Kidney (tissue), 22 donors: ENCODE measurements at places on chromosomes 3 and 15. TPM values are rescaled to one million over a fixed set of nuclear protein-coding genes. Genes with fewer than 3 reads are reported as not detected.

Gene CASR
- total RNA-seq: 72.8 TPM

DNA sequence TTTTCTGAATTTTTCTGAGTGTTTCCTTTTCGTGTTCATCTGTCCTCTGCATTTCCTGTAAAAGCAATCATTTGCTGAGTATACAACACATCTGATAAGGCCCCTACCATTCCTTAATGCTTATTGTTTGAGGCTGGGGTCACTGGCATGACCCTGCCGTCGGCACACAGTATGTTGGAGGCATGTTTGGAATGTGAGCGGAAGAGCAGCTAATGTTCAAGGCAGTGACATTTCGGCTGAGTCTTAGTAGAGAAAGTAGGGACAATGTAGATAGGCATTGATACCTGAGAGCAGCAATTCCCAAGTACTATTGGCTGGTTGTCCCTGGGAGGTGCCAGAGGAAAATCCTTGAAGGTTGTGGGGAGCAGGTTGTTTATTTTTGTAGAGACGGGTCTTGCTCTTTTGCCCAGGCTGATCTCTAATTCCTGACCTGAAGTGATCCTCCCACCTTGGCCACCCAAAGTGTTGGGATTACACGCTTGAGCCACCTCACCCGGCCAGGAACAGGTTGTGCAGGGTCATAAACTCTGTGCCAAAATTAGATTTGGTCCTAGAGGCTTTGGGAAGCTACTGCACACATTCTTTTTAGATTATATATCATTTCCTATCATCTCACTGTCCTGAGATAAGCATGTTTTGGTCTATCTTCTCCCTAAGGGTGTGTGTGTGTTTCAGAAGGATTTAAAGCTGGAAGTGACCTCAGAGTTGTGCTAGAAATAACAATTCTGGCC is 13.5 kb downstream of the PTPN23 start:
- peak overlapping the region; percentile 37 for H3K27ac ChIP-seq
- peaks cover 3% of the 10 kb centered on the region for H3K36me3 ChIP-seq
- no peaks in the 10 kb centered on the region for H3K27me3 ChIP-seq
- H3K4me3 ChIP-seq: no peak overlapping the region
- peaks cover 32% of the 10 kb centered on the region for H3K4me1 ChIP-seq

DNA sequence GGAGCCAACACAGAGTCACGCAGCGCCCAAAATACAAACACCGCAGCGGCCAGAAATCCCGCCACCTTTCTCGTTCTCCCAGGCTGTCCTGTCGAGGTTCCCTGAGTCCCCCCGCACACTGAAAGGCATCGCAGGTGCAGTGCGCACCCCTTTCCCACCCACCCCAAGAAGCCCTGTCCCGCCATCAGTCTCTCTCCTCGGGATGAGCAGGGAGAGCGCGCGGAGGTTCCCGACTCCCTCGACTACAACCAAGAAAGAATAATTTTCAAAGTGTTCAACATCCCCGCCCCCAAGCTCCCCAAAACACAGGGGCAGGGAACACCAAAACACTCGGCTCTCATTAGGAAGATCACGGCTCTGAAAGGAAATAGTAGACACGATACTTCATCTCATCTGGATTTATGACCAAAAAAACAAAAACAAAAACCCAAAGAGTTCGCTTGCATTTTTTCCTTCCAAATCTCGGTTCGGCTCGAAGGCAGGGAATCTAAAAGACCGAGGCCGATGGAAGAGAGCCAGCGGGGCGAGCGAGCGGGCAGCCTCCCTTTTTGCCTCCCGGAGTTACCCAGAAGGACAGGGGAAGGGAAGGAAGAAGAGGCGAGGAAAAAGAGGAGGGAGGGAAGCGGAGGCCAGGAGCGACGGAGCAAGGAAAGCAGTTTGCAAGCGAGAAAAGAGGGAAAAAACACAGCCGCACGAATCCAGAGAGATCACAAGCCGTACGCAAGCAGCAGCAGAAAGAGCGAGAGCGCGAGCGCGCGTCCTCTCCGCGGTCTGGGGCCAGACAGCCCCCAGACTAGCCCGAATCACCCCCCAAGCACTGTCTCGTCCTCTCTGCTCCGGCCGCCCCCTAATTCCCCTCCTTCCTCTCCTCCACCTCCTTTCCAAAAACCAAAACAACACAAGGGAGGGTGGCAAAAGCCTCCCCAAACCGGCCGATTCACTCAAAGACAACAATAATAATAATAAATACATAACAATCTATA is 808 bp downstream of the BCL6 start:
- H3K4me3 ChIP-seq: peak overlapping the region; percentile 93
- H3K27me3 ChIP-seq: no peaks in the 10 kb centered on the region
- no peaks in the 10 kb centered on the region for H3K36me3 ChIP-seq
- peaks cover 13% of the 10 kb centered on the region for H3K4me1 ChIP-seq
- peak; percentile 90 for DNase-seq
- peak overlapping the region; percentile 99 for H3K27ac ChIP-seq

Gene SI
- not detected for total RNA-seq

DNA sequence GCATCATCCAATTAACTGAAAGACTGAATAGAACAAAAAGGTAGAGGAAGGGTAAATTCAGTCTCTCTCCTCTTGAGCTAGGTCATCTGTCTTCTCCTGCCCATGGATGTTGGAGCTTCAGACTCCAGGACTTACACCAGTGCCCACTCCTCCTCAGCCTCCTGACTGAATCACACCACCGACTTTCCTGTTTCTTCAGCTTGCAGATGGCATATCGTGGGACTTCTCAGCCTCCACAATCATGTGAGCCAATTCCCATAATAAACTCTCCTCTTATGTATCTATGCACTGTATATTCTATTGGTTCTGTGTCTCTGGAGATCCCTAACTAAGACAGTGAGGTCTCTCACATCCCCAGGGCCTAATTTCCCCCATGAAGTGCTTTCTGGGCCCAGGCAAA is 140.4 kb downstream of the CD47 start:
- no peak for DNase-seq
- no peak overlapping the region for H3K27ac ChIP-seq
- no peak overlapping the region for H3K4me3 ChIP-seq
- no peaks in the 10 kb centered on the region for H3K4me1 ChIP-seq
- H3K36me3 ChIP-seq: no peaks in the 10 kb centered on the region
- no peaks in the 10 kb centered on the region for H3K27me3 ChIP-seq

DNA sequence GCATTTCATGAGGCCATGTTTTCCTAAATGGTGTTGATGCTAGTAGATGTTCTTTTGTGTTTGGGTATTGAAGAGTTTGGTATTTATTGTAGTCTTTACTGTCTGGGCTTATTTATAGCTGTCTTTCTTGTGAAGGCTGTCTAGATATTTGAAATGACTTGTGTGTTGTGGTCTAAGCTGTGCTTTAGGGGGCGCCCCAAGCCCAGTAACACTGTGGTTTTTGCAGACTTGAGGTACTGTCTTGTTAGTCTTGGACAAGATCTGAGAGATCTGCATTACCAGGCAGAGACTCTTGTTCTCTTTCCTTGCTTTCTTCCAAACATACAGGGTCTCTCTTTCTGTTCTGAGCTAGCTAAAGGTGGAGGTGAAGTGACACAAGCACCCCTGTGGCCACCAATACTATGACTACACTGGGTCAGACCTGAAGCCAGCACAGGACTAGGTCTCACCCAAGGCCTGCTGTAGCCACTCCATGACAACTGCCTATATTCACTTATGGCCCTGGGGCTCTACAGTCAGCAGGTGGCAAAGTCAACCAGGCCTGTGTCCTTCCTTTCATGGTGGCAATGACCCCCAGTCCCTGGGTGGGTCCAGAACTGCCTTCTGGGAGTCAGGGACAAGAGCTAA is 152.1 kb upstream of the TBC1D5 start:
- H3K27me3 ChIP-seq: no peaks in the 10 kb centered on the region
- no peak overlapping the region for H3K4me3 ChIP-seq
- no peak overlapping the region for H3K27ac ChIP-seq
- no peaks in the 10 kb centered on the region for H3K4me1 ChIP-seq
- H3K36me3 ChIP-seq: no peaks in the 10 kb centered on the region

Gene DPPA2
- 0.19 TPM for total RNA-seq

- no peak overlapping the region for H3K4me3 ChIP-seq
- H3K27ac ChIP-seq: no peak overlapping the region
- H3K27me3 ChIP-seq: no peaks in the 10 kb centered on the region
- no peaks in the 10 kb centered on the region for H3K36me3 ChIP-seq
- H3K4me1 ChIP-seq: no peaks in the 10 kb centered on the region
- DNase-seq: peak; percentile 80
These were observed 73.3 kb upstream of the PYGO1 start for GRCh38 chr15:55661428-55661827.

Gene SPTSSB
- total RNA-seq: 7.8 TPM

GRCh38 chr3:78614486-78614885 is 1153.3 kb downstream of the ROBO1 start:
- DNase-seq: no peak
- no peaks in the 10 kb centered on the region for H3K4me1 ChIP-seq
- no peak overlapping the region for H3K4me3 ChIP-seq
- H3K27ac ChIP-seq: no peak overlapping the region
- peaks cover 2% of the 10 kb centered on the region for H3K36me3 ChIP-seq

DNA sequence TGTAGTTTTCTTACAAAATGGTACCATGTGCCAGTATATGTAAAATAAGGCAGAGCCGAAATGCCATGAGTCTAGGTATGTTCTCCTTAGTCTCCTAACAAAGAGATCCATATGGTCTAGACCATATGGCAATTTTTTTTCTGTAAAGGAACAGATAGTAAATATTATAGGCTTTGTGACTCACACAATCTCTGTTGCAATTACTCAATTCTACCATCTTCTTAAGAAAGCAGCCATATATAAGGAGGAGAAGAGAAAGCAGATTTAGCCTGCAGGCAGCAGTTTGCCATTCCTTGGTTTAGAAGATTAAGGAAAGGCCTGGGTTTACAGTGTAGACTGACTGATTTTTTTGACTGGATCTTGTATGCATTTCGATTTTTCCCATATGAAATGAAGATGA is 16.3 kb upstream of the BBX start:
- no peak overlapping the region for H3K27ac ChIP-seq
- no peaks in the 10 kb centered on the region for H3K27me3 ChIP-seq
- no peaks in the 10 kb centered on the region for H3K4me1 ChIP-seq
- no peak for DNase-seq
- H3K4me3 ChIP-seq: no peak overlapping the region
- no peaks in the 10 kb centered on the region for H3K36me3 ChIP-seq

DNA sequence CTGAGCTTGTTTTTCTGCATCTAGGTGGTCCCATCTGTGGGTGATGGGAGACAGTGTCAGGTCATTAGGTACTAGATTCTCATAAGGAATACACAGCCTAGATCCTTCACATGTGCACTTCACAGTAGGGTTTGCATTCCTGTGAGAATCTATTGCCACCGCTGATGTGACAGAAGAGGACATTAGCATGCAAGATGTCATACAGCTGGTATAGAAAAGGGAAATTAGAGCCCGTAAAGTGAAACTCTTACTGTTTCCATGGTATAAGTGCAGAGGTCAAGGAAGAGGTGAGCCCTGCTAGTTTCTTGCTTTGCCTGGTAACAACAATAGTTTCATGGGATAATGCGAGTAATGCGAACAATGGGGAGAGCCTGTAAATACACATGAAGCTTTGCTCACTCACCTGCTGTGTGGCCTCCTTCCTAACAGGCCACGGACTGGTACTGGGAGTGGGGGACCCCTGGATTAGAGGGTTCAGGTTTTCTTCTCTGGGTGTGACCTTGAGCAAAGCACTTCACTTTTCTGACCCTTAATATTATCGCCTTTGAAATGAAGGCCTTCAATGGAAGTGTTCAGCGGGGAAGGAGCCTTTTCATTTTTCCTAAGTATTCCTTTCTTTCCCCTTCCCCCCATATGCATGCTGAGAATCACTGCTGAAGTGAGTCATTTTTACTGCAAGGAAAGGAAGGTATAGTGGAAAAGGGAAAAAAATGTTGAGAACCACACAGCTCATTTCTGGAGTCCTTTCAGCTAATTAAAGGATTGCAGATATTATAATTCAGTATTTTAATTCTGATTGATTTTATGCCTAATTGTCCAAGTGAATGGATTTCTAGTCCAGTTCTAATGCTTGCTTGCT is 286.4 kb downstream of the UBE2E2 start:
- no peaks in the 10 kb centered on the region for H3K36me3 ChIP-seq
- H3K4me1 ChIP-seq: no peaks in the 10 kb centered on the region
- no peak overlapping the region for H3K27ac ChIP-seq

Gene C15orf62
- 1.4 TPM for total RNA-seq

- no peak overlapping the region for H3K4me3 ChIP-seq
- H3K27me3 ChIP-seq: no peaks in the 10 kb centered on the region
- H3K4me1 ChIP-seq: peaks cover 9% of the 10 kb centered on the region
These were observed 8.7 kb downstream of the ARHGAP31 start for GRCh38 chr3:119302697-119303551.

Gene IL17RD
- total RNA-seq: 18.9 TPM
